Fibroblast of skin of left quadriceps (primary cell): ENCODE measurements at places on chromosomes 3 and 15.
A peak's percentile ranks its signal among the peaks of the same experiment; 100 is the strongest.

GRCh38 chr15:36925653-36926426 lies 174.5 kb downstream of the MEIS2 start:
- DNase-seq: no peak

GRCh38 chr3:50749822-50750221 lies 75.1 kb downstream of the DOCK3 start:
- DNase-seq: no peak

GRCh38 chr3:179347345-179348194 lies at the start of gene MFN1:
TSS of gene MFN1 (plus strand) at chr3:179347709. CDS start at chr3:179348852, 1,143 bp downstream.
- DNase-seq: peak; percentile 91

GRCh38 chr15:67130673-67131601 lies 65.5 kb downstream of the SMAD3 start:
- DNase-seq: peak; percentile 64

DNA sequence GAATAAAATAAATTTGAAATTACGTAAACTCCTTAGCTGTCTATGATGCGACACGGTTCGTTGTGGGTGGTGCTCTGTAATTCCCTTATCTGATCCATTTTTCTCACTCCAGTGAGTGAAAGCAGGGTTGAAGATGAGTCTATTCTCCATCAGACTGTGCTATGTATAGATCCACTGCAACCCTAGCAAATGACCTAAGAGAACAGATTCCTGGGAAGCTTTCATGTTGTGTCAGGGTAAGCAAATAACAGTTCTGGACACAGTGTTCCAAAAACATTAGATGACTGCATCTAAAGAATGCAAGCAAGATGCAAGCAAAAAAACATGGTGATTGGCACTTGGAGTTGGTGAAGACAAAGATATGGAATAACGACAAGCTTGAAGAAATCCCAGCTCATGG lies 239.3 kb downstream of the SLC9A9 start:
- no peak for DNase-seq

DNA sequence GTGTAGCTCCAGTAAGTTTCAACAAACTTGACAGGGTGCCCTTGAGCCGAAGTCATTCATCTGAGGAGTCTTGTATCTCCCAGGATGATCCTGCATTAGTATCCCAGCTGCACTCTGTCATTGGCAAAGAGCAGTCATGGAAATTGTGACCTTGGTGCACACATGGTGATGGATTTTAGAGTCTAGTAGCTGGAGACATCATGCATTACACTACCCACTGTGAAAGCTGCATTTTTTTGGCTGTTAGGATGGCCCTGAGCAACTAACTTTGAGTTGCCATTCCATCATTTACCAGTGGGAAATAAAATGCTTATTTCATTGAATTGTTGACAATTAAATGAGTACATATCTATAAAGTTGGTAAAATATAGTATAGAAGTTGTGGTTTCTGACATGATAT lies 552.6 kb upstream of the CBLB start:
- DNase-seq: no peak
